ENCODE measurements at places on chromosomes 3 and 15.

- DNase-seq = no peak
These were observed 60.0 kb upstream of the FEZF2 start for GRCh38 chr3:62433396-62433795.

DNA sequence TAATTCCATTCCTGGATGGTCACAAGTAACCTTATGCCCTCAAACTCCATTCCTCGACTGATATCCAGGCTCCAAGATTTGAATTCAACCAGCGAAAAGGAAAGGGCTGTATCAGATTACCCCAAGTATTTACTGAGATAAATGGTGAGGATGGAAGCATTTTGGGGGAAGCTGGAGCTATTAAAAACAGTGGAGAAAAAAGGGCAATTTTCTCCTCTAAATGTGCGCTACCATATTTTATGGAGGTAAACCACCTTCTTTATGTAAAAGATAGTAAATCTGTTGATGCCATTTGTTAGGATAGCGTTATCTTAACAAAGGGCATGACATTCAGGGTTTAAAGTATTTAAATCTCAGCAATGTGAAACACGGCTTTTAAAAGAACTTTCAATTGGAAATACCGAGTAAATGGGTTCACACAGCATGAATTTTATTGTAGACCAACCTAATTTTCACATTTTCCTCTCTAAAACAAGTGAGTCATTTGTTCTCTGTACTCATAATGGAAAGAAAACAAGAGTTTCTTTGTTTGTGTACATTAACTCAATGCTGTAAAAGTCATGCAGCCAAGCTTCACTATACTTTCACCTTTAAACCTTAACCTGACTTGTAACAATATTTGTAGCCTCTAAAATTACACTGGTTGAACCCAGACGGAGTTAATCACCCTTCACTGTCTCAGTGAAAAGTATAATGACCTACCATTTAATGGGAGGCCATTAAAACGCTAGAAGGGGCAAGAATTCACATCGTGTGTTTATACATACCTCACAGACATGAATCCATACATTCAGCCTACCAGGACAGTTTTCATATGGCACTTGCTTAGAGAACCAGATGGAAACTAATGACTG is 773.4 kb downstream of the ROBO1 start:
- DNase-seq = no peak

- no peak for DNase-seq
These were observed 666.7 kb upstream of the CADM2 start for GRCh38 chr3:84292128-84292527.

DNA sequence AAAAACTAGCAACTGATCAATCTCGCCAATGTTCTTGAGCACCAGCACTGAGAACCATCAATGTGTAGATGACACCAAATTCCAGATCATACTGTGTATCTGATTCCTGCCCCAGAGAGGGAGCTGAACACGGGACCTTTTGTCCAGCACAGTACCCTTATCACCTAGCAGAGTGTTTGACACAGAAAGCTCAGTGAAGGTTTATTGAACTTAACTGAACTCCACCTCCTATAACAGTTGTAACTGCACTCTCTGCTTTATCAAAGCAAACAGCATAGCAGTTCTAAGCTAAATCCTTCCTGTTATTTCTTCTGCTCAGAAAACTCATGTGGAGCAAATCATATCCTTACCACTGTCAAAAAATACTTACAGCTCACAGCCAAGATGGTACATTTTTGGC is 183.4 kb upstream of the SLCO3A1 start:
- DNase-seq = no peak

- DNase-seq = no peak
These were observed 113.3 kb downstream of the IL20RB start for GRCh38 chr3:137071104-137071503.

DNA sequence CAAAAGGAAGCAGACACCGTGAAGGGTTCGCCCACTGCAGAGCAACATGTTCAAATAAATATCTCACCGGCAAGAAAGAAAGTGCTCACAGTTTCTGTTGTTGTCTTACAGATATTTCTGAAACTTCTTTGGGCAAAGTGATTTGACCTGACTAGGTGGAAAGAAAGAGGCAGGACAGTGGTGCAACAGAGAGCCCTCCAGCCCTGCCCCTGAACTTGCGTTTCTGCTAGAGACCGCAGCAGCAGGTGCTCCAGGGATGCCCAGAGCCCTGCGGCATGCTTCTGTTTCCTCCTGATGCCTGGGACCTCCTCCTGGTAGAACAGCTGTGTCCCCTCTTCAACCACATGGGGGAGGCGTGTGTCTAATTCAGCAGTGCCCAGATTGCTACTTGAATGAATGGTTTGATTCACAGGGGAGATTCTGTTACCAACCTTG is 123.4 kb downstream of the ATP10A start:
- peak; percentile 18 for DNase-seq

DNA sequence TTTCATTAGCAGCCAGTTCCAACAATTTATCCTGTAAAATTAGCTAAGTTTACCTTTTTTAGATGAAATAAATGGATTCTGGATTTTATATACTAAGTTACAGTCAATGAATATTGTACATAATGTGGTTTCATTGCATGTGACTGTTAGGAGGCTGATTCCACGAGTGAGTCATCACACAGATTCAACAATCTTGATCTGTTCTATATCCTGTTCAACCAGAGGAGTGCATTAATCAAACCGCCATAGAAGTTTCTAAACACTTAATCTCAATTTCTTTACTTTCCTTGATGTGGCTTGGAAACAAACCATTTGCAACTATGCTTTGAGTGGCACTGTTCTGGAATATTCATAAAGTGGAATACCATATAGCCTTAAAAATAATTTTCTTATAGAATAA is 15.3 kb downstream of the DNAJC13 start:
- DNase-seq = peak; percentile 67

All from astrocyte of the cerebellum (primary cell).